ENCODE measurements at places on chromosomes 4 and X.
A peak's percentile ranks its signal among the peaks of the same experiment; 100 is the strongest.

GRCh38 chr4:163967263-163967662, 472.8 kb downstream of the TMA16 start:
- no peak for DNase-seq

- no peak for DNase-seq
These were observed 207.7 kb downstream of the MGST2 start for GRCh38 chr4:139873111-139873860.

GRCh38 chr4:107600983-107601382, 119.1 kb downstream of the PAPSS1 start:
- no peak for DNase-seq

- peak; percentile 1 for DNase-seq
These were observed 960 bp downstream of the TRPC3 start for GRCh38 chr4:121950680-121951520.

DNA sequence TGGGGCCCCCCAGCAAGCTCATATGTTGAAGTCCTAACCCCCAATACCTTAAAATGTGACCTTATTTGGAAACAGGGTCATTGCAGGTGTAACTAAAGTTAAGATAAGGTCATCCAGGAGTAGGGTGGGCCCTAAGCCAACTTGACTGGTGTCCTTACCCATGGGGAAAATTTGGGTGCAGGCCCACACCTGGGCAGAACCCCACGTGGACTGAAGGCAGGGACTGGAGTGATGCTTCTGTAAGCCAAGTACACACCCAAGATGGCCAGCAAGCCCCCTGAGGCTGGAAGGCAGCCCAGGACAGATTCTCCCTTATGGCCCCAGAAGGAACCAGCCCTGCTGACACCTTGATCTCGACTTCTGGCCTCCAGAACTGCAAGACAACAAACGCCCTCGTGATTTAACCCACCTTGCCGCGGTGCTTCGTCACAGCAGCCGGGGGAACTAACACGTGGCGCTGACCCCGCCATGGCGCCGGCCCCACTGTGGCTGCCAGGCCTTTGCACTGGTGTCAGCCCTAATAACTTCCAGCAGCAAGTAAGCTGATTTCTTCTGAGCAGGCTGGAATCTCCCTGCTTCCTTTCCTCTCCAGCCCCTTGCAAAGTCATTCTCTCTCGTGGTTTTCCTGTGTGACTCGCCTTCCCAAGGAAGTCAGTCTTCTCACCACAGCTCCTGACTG, 23.2 kb upstream of the MXD4 start:
- no peak for DNase-seq

- no peak for DNase-seq
These were observed 8.8 kb downstream of the THAP9 start for GRCh38 chr4:82909326-82909725.

GRCh38 chrX:134246282-134246681, 9.3 kb downstream of the CCDC160 start:
- no peak for DNase-seq

DNA sequence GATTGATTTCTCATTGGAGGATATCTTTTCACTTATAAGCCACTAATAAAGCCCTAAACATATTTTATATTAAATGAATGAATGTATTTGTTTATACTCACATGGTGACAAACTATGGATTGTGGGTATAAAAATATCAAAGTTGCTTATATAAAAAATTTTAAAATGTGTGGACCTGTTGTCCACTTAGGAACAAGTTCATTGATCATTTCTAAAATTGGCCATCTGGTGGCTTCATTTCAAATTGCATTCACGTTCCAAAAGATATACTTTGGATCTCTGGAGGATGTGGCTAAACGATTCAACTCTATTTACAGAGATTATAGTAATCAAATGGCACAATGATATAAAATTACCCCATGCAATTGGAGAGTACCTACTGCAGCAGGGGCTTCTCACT, 32.5 kb downstream of the FSTL5 start:
- no peak for DNase-seq

DNA sequence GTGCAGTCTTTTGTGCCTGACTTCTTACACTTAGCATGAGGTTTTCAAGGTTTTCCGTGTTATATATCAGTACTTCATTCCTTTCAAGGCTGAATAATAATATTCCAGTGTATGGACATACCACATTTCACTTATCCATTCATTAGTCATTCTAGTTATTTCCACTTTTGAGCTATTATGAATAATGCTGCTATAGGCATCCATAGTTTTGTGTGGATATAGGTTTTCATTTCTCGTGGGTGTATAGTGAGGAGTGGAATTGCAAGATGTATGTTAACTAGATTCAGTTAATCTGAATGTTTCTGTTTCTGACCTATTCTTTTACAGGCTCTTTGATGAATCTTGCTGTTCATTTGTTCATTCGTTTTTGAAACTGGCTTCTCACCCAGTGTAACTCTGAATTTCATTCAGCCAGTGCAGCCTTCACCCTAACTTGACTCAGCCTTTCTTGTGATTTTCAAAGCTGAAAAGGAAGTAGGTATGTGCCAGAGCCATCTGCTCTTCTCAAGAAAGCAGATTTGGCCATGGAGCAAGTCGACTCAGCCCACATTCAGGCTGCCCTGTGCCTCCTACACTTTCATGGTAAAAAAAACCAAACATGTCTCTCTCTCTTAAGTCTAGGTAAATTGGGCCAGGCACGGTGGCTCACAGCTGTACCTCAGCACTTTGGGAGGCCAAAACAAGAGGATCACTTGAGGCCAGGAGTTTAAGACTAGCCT, 56.3 kb upstream of the NOCT start:
- DNase-seq = no peak

DNA sequence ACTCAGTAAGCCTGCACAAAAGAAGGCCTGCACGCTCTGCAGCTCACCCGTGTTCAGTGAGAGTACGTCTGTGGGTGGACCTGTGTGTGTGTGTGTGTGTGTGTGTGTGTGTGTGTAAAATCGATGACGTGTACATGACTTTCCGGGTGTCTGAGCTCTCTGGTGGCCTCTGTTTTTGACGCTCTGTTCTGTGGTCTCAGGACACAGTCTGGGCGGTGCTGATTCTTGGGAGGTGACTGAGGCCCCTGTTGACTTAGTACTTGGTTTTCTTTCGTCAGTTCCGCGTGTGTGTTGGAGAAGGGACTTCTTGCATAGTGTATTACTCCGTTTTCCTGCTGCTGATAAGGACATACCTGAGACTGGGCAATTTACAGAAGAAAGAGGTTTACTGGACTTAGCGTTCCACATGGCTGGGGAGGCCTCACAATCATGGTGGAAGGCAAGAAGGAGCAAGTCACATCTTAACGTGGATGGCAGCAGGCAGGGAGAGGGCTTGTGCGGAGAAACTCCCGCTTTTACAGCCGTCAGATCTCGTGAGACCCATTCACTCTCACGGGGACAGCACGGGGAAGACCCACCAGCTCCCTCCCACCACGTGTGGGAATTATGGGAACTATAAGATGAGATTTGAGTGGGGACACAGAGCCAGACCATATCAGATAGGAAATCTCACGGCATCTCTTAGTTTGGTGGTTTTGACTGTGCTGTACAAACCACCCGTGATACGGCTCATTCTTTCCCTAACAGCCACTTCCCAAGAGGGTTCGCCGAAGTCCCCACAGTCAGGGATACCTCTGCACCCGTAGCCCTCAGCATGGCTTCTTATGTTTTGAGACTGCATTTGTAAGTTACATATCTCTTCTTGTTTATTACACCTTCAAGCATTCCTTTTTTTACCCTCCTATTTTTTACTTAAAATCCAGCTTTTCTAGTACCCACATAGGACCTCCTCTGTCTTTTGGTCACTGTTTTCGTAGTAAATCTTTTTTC, 24.5 kb downstream of the UVSSA start:
- DNase-seq = no peak

DNA sequence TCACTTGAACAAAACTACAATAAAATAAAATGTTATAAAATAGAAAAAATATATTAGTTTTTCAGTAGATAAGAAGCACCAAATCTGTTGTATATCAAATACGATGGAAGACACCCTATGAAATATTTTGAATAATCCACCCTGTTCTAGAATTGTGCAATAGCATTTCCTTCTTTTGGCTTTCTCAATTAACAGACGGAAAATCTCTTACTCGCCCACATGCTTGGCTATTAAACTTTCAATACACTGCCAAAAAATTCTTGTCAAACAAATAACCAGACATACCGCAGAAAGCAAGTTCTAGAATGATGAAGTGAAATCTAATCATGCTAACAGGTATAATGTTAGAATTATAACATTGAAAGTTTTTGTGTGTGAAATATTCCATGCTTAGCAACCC, 671.6 kb upstream of the SLIT2 start:
- DNase-seq = no peak

DNA sequence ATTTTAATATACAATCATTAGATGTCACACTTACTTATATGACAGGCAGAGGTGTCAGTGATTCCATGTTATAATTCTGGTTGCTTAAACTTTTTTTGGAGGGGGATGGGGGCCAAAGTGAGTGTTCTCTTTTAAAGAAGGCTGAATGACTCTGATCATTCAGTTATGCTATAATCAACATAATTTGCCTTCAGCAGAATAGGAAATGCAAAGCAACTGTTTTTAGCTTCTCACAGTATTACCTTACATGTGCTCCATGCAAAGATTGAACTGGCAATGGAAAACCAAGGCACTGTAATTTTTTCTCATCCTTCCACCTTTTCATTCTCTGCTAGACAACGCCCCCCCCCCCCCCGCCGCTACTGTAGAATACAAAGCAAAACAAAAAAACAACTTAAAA, 13.4 kb downstream of the ADH1C start:
- no peak for DNase-seq

DNA sequence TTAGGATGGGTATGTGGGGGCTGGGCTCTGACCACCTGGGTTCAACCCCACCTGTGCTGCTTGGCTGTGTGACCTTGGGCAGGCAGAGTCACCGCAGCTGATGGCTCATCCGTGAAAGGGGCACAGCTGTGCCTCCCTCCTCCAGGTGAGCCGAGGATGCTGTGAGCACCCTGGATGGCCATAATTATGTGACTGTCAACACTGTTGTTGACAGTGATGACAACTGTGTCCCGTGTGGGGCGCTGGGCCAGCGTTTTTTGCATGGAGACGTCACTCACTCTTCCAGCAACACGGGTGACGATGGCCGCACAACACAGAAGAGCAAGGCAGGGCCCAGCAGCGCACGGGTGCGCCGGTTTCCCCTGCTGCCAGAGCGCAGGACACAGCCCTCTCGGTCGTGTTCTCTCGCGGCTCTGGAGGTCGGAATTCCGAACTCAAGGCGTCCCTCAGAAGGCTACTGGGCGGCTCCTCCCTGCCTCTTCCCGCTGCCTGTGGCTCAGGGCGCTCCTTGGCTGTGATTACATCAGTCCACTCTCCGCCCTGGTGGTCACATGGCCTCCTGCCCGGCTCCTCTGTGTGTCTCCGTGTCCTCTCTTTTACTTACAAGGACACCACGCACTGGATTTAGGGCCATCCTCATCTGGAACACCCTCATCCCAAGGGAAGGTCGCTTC, 1.3 kb downstream of the SH3TC1 start:
- DNase-seq = no peak

DNA sequence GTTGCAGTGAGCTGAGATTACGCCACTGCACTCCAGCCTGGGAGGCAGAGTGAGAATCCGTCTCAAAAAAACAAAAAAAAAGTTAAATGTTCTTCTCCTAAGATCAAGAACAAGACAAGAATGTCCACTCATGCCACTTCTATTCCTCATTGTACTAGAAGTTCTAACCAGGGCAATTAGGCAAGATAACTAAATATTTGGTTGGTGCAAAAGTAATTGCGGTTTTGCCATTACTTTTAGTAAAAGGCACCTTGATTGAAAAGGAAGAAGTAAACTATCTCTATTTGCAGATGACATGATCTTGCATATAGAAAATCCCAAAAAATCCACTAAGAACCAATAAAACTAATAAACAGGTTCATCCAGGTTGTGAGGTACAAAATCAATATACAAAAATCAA, 24.0 kb upstream of the SLC7A3 start:
- DNase-seq = no peak

DNA sequence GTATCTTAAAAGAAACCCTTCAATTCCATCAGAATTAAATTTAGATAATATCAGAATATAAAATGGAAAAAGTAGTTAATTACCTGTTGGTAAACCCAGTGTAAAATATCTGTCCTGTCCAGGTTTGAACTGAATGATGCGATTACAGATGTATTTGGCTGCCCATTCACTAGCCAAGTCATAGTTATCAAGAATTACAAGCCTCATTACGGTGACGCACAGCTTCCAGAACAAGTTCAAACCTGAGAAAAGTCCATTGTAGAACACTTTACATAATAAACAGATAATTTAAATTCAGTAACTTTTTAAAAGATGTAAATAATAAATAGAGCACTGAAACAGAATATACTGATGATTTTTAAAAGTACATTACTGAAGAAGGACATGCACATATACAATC, 4.4 kb downstream of the GNPDA2 start:
- DNase-seq = no peak

- no peak for DNase-seq
These were observed 19.8 kb upstream of the TMLHE start for GRCh38 chrX:155632431-155633100.

DNA sequence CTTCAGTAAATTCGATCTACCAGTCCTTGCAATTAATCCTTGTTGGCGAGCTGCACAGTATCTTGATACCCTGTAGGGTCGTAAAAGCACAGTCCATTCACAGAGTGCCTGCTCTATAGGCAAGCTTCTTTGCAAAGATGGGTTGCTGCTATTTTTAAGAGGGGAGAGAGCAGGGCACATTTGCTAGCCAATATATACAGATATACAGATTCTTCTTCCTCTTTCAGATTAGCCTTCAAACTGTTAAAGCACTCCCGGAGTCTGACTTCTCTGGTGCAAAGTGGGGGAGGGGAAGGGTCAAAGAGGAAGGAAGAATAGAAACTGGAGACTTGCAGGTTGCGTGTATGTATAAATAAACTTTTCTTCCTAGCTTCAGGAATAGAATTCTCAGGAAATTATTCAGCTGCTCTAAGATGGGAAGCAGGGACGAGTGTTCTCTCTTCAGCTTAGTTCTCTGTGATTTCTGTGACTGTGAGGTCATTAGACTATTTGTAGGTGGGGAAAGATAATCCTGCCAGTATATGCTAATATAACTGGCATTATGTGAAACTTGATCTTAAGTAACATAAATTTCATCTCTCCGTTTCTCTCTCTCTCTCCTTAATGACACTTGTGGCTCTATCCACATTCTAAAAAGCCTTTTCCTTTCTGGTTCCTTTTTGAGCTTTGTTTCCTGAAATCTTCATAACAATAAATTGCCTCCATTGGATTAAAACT, at the start of gene CYSLTR1:
Gene CYSLTR1 (minus strand): TSS at position 242 of the 717 bp plus-strand sequence. CDS start 53,865 bp downstream, outside the sequence.
- DNase-seq = no peak

GRCh38 chr4:5932035-5932568, 39.2 kb upstream of the CRMP1 start:
- no peak for DNase-seq

DNA sequence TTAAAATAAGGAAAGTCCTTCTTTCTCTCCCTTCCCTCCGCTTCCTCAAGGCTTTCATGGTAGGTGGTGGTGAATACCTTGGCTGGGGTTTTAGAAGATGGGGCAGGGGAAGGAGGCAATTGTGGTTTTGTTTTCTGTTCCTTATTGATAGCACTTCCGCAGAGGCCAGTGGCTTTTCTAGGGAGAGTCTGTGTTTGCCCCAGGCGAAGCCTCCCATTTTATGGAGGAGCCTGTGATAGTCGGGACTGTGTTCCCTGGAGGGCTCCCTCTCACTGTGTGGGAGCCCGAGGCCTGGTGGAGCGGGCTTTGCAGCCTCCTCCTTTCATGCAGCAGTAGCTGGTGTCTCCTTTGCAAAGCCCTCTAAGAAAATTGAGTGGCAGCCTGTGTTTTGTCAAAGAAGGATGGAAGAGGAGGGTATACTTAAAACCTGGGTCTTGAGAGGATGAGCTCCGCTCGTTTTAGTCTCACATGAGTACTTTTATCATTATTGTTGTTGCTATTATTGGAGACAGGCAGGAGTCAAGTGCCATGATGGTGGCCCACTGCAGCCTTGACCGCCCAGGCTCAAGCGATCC, 29.8 kb upstream of the STOX2 start:
- DNase-seq = no peak
